CD4-positive, alpha-beta memory T cell (primary cell): ENCODE measurements at places on chromosomes 2 and 18.

DNA sequence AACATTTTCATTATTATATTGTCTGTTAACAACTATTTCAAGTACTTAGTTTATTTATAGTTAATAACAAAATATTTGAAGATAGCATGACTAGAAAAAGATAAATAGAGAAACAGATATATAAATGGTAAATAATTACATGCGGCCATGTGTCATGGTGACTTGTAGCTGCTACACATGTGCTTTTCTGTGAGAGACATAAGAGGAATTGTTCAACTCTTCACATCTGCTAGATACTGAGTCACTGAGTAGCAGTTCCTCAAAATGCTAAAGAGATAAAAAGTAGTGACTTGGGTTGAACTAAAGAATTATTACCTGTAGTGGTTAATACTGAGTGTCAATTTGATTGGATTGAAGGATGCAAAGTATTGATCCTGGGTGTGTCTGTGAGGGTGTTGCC is 37.5 kb upstream of the SCN9A start:
- DNase-seq = no peak

- DNase-seq = no peak
Observed at GRCh38 chr2:187003611-187004010, 154.6 kb upstream of the ZSWIM2 start.

GRCh38 chr2:170313347-170313991 is 135.5 kb downstream of the MYO3B start:
- DNase-seq = no peak

DNA sequence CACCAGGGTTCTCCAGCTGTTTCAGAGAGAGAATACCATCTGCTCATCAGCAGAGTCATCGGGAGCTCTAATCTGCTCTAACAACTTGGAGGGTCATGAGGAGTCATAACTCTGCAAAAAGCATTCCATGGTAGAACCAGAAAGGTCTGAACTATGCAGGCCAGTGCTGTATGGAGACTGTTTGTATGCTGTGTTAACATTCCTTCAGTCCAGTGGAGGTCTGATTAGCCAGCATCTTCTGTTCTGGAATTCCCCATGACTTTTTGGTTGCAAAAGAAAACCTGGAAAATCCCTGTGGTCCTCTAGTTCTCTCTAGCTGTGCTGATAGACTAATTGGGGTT is 9.4 kb upstream of the ITGB6 start:
- DNase-seq = no peak

- DNase-seq = no peak
Observed at GRCh38 chr2:220995581-220995980, 576.5 kb downstream of the EPHA4 start.

DNA sequence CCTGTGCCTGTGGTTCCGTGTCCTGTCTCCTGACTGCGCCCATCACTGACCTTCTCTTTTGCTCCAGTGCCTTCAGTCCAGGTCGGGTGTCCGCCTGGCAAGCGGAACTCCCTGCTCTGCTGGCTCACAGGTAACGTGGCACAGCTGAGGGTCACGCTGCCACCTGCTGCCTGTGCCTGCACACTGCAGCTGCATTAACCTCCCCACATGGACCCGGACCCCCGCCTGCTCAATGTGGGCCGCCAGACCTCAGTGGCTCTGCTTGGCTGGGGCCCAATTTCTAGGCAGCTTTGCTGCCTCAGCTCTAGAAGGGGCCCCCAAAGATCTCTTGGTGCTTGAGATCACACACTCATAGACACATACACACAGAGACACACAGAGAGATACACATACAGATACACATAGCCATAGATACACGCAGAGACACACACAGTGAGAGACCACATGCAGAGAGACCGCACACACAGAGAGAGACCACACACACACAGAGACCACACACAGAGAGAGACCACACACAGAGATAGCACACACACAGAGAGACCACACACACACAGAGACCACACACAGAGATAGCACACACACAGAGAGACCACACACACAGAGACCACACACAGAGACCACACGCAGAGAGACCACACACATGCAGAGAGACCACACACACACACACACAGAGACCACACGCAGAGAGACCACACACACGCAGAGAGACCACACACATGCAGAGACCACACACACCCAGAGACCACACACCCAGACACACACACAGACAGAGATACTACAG is 14.9 kb upstream of the CNNM3 start:
- DNase-seq = peak; percentile 65

DNA sequence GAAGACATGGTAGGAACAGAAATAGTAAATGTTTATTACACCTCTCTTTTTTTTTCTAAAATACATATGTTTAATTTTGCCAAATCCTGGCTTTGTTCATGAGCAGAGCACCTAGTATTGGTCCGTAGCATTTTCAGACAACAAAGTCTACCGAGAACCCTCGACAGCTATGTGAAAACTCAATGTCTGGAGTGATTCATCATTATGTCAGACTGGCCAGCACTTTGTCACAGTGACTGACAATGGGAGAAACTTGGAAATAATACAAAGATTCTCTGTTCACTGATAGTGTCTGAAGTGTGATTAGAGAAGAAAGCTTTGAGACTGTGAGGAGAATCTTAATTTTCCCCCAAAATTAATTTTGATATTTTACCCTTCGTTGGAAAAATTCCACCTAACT is 143.0 kb downstream of the HNMT start:
- no peak for DNase-seq

- no peak for DNase-seq
Observed at GRCh38 chr2:119756837-119757236, 2.9 kb upstream of the PTPN4 start.

- no peak for DNase-seq
Observed at GRCh38 chr2:110099471-110100225, 16.0 kb downstream of the MALL start.

DNA sequence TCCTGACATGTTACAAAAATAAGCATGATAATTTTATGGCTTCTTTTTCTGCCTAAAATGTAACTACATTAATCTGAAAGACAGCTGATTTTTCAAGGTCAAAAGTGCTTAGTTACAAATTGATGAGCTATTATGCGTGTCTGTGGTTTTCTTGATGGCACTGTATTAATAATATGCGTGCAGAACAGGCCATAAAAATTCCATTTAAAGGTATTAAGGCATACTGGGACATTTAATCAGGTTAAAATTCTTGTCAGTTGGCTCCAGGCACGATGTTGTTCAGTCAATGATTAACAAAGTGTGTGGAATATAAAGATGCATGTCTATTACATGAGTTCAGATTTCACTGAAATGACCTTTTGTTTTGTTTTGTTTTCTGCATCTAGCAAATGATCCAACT is 420.1 kb upstream of the ZNF804A start:
- no peak for DNase-seq

DNA sequence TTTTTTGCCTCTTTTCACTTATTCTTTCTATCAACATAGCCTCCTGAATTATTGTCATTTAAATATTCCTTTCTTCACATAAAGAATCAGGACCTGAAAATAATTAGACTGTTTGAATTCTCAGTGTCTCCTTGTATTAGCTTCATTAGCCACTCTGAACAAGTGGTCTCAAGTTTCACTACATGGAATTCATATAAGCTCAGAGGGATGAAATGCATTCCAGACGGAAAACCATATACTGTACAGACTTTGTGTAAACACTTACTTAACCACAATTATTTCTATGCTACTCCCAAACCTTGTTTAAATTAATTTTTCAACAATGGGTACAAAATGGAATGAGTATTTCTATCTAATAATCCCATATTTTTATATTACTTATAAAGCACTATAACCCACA is 53.4 kb downstream of the CHN1 start:
- DNase-seq = no peak

- no peak for DNase-seq
Observed at GRCh38 chr2:47078541-47079482, 76.3 kb downstream of the STPG4 start.

- no peak for DNase-seq
Observed at GRCh38 chr18:48249854-48250253, 159.3 kb downstream of the ZBTB7C start.

DNA sequence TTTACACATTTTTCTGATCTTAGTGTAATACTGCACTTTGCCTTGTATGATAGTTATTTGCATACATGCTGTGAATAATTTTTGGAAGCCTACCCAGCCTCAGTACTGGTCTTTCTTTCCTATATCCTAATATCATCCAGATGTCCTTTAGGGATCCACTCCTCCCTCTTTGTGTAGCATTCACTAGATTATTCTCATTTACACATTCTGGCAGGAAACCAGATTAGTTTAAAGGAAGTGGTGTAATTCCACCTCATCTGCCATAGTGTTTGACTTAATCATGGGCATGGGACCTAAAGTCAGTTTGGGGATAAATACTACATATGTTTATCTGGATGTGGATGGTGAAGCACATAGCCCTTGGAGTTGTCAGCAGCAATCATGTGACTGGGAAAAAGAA is 444.9 kb upstream of the MAP2 start:
- DNase-seq = no peak

- no peak for DNase-seq
Observed at GRCh38 chr2:190529486-190530247, 4.9 kb downstream of the NEMP2 start.

DNA sequence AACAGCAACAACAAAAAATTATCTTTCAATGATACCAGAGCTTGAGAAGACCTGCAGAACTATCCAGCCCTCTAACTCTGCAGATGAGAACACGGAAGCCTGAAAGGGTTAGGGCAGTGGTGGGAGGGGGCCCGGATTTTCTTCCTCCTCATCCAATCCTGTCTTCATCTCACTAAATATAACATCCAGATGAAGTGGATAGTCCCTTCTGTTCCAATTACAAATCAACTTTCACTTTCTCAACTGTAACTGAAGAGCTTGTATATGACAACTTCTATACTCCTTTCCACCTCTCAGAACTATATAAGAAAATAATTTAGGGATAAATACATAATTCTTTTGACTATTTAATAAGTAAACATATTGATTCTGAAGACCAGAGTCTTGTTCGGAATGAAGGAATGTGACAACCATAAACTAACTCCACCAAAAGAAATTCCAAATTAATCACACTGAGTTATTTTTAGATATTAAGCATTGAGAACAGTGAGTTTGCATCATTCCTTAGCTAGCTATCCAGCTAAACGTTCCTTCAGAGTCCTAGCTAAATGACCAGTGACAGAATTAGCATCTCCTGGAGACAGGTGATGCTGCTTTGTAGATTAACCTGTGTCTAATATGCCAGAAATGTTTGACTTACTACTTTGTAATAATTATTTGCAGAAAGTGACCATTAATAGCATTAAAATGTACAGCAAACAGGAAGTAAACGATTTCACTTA is 32.7 kb downstream of the SFT2D3 start:
- DNase-seq = no peak

DNA sequence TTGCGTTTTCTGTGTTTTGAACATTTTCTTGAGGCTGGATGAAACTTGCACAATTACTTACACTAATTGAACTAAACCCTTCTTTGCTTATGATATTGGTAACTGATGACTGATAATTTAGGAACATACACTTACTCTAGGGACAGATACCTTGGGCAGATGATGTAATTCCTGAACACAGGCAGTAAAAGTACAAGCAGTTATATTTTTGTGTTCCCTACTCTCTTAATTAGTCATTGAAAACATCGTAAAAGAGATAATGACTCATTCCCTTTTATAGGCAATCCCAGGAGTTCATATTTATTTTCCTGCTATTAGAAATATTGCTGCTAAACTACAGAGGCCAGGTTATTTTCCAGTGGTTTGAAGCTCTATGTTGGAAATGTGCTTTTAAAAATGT is 46.4 kb downstream of the CCDC85A start:
- no peak for DNase-seq

- DNase-seq = no peak
Observed at GRCh38 chr2:97983134-97983533, 12.6 kb downstream of the TMEM131 start.

- peak; percentile 23 for DNase-seq
Observed at GRCh38 chr2:101473911-101474701, 806 bp downstream of the RFX8 start.

- DNase-seq = no peak
Observed at GRCh38 chr2:128452024-128452411, 133.3 kb upstream of the HS6ST1 start.

GRCh38 chr2:43109261-43109743 is 117.1 kb downstream of the ZFP36L2 start:
- DNase-seq = no peak

GRCh38 chr18:4454537-4455112 is 482 bp downstream of the DLGAP1 start:
- DNase-seq = no peak

DNA sequence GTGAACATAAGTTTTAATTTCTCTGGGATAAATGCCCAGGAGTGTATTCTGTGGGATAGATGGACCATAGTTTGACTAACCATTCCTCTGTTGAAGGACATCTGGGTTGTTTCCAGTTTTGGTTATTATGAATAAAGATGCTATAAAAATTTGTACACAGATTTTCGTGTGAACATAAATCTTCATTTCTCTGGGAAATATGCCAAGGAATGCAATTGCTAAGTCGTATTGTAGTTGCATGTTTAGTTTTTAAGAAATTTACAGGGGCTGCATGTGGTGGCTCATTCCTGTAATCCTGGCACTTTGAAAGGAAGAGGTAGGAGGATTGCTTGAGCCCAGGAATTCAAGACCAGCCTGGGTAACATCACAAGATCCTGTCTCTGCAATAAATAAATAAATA is 6.9 kb upstream of the SLC11A1 start:
- DNase-seq = no peak

DNA sequence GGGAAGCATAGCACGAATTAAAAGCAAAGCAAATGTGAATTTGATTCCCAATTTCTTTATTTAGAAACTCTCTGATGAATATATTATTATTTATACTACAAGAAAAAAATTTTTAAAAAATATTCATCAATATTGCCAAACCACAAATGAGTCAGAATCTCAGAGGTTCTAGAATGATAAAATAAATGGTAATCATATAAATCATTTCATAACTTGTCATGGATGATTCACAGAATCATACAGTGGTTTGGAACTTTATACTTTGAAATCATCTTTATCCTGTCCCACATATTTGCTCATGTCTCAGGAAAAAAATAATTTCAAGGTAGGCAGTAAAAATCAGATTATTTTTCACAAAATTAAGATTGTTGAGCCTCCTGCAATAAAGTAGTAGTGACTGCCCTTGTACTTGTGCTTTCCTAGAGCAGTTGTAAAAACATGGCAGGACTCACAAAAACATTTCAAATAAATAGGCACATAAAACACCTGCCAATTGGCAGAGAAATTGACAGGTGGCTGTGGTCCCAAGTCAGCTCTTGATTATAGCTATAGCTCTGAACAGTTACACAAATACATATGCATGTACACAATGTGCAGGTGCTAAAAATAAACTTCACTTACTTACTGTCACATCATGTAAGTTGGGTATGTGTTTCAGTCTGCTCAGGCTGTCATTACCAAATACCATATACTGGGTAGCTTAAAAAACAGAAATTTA is 273.9 kb upstream of the SESTD1 start:
- DNase-seq = no peak

- DNase-seq = no peak
Observed at GRCh38 chr2:239596253-239596652, 195.4 kb upstream of the HDAC4 start.
